ENCODE measurements at places on chromosomes 16 and 17.

DNA sequence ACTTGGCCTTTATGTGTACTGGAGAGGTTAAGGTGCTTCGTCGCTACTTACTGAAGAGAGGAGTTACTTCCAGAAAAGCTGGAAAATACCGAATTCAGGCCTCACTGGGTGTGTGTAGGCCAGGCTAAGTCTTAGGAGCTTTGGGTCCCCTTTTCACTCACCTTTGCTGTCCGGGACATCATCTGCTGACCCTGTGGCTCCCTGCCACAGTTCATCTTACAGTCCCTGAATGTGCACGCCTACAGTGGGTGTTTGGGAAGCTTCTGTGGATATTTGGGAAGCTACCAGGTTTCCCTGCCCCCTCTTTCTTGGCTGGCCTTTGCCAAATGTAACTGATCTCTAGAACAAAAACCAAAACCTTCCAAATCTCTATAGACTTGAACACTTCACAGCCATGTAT lies 51.4 kb downstream of the ELAC2 start:
- no peak for DNase-seq

DNA sequence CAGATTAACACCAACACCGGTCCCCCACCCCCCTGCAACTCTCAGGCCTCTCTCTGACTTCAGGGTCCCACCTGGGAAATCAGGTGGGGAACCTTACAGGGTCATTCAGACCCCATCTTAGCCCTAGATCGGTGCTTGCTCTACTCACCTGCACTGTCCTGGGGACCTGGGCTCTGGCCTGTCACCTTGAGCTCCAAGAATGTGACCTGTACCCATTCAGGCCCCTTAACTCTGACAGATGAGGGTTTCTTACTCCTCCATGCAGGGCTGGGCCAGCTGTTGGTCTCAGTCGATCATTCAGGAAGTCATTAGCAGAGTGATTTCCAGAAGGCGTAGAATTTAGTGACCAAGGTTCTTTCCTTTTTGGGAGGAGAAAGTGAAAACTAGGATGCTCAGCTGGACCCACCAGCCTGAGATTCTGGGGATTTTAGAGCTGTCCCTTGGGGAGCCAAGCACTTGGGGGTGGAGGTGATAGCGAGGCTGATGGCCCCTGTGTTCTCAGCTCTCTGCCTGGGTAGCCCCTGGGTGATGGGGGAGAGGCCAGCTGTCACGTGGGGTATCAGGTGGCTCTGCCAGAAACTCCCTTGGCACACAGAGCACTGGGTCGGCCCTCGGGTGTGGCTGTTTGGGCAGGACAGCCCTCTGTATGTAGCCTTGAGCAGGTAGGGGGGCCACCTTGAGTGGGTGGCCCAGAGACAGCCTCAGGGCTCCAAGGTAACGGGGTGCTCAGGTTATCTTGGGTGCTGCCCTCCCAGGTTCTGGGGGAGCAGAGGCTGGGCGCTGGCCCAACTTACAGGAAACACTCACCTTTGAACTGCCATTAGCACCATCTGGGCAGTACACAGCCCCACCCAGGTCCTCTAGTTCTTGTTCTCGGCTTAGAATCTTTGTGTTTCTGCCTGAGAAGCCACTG lies 724 bp downstream of the MVP start:
- no peak for DNase-seq

DNA sequence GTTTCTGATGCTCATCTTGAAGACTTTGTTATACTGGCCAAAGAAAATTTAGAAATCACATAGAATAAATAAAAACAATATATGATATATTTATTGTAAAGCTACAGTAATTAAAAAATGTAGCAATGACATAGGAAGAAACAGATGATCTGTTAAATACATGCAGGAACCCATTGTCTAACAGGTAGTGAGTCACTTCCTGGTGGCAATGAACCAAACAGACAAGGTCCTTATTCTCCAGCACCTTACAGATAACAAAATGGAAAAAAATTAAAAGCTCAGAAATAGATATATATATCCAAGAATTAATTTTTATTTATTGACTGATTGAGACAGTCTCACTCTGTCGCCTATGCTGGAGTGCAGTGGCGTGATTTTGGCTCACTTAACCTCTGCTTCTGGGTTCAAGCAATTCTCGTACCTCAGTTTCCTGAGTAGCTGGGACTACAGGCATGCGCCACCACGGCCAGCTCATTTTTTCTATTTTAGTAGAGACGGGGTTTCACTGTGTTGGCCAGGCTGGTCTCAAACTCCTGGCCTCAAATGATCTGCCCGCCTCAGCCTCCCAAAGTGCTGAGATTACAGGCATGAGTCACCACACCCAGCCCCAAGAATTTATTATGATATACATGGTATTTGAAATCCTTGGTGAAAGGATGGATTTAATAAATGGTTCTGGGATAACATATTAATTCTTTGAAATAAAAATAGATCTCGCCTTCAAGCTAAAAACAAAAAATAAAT lies 7.5 kb downstream of the NETO2 start:
- DNase-seq: no peak

- DNase-seq: no peak
Observed at GRCh38 chr16:14310519-14310991, 239.4 kb downstream of the MRTFB start.

GRCh38 chr17:49468811-49469385 lies 26.2 kb upstream of the NGFR start:
- DNase-seq: peak; percentile 74

DNA sequence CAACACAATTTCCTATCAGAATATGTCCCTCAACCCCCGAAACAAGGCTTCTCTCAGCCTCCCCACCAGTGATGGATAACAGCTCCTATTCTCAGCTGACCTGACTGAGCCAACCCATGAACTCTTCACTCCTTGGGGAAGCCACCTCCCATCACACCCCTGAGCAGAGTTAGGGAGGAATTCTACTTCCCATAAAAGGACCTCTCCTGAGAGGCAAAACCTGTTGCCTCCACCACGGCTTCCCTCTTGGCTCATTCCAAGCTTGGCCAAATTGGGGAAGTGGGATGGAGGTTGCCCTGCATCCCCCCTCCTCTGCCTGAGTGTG lies 5.7 kb upstream of the RASL10B start:
- DNase-seq: no peak

DNA sequence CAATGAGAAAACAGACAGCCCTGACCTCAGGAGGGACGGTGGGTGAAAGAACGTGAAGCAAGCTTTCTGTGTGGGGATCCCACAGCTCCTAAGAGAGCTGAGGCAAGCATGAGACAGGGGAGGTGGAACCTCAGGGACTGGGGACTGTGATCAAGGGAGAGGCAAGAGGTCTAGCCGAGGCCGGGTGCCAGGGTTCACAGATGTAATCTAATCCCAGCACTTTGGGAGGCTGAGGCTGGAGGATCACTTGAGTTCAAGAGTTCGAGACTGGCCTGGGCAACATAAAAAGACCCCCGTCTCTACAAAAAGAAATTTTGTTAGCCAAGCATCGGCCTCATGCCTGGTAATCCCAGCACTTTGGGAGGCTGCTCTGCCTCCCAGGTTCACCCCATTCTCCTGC lies 4.5 kb upstream of the ADAM11 start:
- no peak for DNase-seq

- no peak for DNase-seq
Observed at GRCh38 chr16:68251832-68252231, 6.7 kb downstream of the PLA2G15 start.

- DNase-seq: no peak
Observed at GRCh38 chr16:983044-984030, 1.8 kb downstream of the SOX8 start.

DNA sequence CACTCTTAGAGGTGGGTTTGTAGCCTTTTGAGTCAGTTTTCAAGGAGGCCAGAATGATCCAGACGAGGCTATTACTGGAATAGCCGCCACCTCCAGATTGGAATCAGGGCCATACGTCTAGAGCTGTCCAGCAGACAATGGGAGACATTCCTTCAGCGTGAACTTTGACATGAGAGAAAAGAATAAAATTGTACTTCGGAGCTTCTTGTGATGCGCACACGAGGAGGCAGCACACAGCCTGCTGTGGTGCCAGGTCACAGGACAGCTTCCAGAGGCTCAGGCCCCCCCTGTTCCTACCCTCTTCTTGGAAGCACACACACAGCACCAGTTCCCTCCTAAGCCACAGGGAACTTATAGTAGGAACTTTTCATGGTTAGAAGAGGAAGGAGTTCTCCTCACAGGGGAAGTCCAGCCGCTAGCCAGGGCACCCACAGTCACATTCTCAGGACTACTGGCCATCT lies 81.0 kb downstream of the VPS53 start:
- DNase-seq: no peak

GRCh38 chr17:67132366-67132765 lies 88.0 kb downstream of the CACNG1 start:
- DNase-seq: no peak
